Stimulated activated CD8-positive, alpha-beta memory T cell treated with anti-CD3 and anti-CD28 coated beads, Interleukin-7, amount 100 ng/mL, for 1 hour (primary cell): ENCODE measurements at places on chromosomes 1 and 21.

- no peak for DNase-seq
Observed at GRCh38 chr1:194028002-194028401, 841.6 kb upstream of the B3GALT2 start.

DNA sequence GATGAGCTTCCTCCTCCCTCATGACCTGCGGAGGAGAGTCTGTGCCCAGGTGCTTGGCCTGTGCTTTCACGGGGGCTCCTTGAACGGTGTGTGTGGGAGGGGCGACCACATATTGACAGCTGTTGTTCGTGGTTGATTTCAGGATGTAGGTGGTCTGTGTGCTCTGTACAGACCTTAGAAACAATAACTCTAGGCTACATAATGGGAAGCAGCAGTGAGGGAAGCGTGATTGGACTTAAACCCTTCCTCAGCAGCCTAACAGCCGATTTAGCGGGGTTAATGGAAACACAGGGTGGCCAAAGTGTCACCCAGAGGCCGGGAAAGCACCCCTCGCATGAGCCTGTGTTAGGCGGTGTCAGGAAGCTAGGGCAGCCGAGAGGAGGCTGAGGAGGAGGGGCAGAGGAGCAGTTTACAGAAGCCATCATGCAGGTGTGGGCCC, 56.0 kb downstream of the TBCE start:
- no peak for DNase-seq

- peak; percentile 65 for DNase-seq
Observed at GRCh38 chr1:51990478-51990965, at the start of gene RAB3B. Gene RAB3B, minus strand, starts transcription at chr1:51990700. Its CDS starts 13,583 bp downstream, at chr1:51977117.

DNA sequence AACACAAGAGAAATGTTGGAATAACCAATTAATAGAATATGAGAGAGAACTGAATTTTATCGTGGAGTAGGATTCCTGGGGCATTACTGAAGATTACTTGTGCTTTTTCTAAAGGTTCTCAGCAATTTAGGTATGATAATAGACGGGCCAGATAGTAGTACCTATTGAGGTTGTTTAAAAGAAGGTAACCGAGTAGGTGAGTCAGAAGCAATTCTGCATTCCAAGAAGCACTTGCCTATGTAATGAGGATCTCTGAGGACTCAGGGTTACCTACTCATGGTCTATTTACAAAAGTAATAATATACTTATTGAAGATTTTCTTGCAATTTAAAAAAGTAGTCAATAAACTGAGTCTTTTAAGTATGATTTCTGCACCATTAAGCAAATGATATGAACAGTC, 1469.8 kb downstream of the BRINP3 start:
- no peak for DNase-seq

GRCh38 chr21:36825658-36826057, 126.7 kb downstream of the SIM2 start:
- no peak for DNase-seq

DNA sequence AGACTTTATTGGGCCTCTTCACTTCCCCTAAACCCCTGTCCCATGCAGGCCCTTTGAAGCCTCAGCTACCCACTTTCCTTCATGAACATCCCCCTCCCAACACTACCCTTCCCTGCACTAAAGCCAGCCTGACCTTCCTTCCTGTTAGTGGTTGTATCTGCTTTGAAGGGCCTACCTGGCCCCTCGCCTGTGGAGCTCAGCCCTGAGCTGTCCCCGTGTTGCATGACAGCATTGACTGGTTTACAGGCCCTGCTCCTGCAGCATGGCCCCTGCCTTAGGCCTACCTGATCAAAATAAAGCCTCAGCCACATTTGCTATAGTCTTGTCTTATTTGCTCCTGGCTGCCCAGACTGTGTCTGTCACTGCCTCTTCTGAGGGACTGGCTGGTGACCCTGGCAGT, 5.5 kb downstream of the GSTM4 start:
- DNase-seq = no peak

DNA sequence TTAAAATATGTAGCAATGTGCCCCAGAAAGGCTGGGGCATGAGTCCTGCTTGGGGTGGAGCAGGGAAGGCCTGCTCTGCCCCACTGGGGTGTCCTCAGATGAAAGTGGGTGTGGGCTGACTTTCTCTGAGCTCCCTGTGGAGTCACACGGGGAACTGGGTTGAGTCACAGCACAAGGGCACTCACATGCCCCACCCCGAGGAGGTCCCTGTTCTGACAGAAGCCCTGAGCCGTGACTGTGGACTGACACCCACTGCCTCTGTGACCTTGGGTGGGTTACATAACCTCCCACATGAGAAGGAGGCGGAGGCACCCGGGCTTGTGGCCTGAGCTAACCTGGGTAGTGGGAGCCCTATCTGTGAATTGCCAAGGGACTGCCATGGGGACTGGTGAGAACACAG, 52.5 kb upstream of the TINAGL1 start:
- no peak for DNase-seq

DNA sequence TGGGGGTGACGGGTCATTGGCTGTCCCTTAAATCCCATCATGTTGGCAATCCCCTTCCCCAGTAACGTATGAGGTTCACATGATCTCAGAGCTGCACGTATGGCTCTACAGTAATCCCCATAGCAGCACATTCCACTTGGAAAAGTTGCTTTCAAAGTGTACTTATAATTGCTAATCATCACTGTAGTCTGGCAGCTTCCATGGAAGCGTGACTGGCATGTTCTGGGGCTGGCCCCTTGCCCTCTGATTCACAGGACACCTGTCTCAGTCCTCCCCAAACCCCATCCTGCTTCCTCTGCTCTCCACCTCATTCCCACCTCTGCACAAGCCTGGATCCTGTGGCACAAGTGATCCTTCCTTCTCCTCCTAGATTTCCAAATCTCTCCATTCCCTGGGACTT, 102.2 kb downstream of the TSEN15 start:
- no peak for DNase-seq

- no peak for DNase-seq
Observed at GRCh38 chr1:47631411-47631995, 193.7 kb downstream of the FOXD2 start.

DNA sequence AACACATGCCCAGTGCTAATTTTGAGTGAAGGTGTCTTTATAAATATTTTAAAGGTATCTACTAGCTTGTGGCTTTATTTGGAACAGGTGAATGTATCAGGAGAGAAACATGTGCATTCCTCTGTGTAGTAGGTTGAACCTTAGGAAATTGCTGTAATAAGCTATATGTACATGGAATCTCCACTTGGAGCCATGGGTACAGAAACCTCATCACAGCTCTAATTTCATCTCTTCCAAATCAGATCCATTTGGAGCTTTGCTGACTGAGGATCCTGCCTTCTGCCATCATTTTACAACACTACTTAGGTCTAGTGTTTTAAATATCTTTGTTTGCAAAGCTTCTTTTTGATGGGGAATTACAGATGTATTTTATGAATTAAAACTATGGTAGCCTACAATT, 2.1 kb downstream of the KCNK2 start:
- DNase-seq = no peak

- DNase-seq = no peak
Observed at GRCh38 chr1:245375789-245376460, 221.1 kb downstream of the KIF26B start.

DNA sequence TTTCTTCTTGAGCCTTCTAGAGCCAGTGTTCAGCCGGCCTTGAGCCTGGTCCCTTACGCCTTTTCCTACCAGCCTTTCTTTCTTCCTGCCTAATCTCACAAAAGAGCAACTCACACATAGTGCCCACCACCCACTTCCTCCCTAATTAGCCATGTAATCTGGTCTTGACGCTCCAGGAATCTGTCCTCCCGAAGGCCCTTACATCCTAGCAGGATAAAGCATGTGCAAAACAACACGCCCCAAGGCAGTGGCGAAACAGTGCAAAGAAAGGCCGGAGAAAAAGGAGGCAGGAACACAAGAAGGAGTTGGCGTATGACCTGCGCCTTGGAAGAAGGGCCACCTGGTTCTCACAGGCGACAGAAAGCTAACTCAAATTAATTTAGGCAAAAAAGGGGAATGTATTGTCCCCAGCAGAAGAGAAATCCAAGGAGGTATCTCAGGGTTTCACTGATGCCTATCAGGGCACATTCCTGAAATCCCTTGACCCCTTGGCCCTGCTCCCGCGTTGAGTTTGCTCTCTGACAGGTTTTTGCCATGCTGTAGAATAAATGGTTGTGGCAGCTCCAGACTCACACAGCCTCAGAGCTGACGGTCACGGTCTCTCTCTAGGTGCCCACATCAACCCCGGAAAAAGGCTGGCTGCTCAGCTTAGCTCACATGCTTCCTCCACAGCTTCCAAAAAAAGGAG, 79.0 kb downstream of the ZNF281 start:
- DNase-seq = no peak

GRCh38 chr1:90161625-90162024, 166.7 kb downstream of the ZNF326 start:
- no peak for DNase-seq

GRCh38 chr1:111878091-111878490, 111.4 kb downstream of the KCND3 start:
- DNase-seq = no peak

DNA sequence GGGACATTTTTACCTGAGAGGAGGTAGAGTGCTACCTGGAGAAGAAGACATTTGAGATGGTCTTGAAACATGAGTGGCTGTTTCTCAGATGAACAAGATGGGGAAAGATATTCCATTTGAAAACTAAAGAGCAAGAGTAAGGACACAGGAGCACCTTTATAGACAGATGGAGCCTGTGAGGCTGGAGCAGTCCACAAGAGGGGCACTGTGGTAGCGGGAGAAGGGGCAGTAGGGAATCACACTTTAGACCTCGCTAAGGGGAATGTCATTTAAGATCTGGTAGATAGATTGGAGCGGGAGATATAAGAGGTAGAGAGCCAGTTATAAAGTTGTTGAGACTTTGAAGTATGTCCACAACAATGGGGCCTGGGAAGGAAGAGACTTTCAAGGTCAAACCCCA, 23.4 kb downstream of the DYNLT5 start:
- no peak for DNase-seq

GRCh38 chr1:218361298-218362065, 16.3 kb downstream of the TGFB2 start:
- DNase-seq = no peak

- no peak for DNase-seq
Observed at GRCh38 chr1:226519135-226519534, 29.4 kb upstream of the STUM start.

- no peak for DNase-seq
Observed at GRCh38 chr1:245264226-245264625, 109.4 kb downstream of the KIF26B start.

- DNase-seq = no peak
Observed at GRCh38 chr1:201430776-201431175, 9.2 kb upstream of the TNNI1 start.

DNA sequence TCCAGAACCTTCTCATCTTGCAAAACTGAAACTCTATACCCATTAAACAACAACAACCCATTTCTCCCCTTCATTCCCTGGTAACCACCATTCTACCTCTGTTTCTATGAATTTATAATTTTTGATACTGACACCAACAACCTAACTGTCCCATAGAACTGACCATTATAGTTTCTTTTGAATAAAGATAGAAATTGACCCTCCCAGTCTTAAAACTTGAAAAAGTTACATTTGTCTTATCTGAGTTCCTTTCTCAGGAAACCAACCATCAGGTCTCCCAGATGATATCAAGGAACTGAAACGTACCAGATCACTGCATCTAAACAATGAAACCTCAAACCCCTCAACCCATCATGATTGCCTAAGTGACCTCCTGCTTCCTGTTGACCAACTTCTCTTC, 27.1 kb downstream of the RNF115 start:
- DNase-seq = no peak

GRCh38 chr1:107454791-107455190, 314.0 kb downstream of the NTNG1 start:
- DNase-seq = no peak

GRCh38 chr1:19401535-19401889, 83.8 kb downstream of the CAPZB start:
- no peak for DNase-seq
